Right cardiac atrium (tissue), 5 donors: ENCODE measurements at places on chromosomes 7 and 10.

GRCh38 chr10:32171204-32171603, 115.0 kb upstream of the KIF5B start:
- no peak for DNase-seq

GRCh38 chr10:97534746-97535367, 36.1 kb downstream of the UBTD1 start:
- DNase-seq, result peak; percentile 59

DNA sequence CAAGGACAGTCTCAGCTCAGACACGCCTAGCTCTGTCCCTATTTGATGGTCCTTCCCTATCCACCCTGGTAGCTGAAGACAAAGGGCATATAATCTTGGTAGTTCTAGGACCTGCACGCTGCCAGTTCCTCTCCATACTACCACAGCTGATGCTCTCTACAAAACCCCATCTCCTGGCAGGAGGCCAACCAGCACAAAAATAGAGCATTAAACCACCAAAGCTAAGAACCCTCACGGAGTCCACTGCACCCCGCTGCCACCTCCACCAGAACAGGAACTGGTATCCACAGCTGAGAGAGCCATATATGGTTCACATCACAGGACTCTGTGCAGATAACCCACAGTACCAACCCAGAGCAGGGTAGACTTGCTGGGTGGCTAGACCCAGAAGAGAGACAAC, 299.4 kb downstream of the LRRTM3 start:
- no peak for DNase-seq

DNA sequence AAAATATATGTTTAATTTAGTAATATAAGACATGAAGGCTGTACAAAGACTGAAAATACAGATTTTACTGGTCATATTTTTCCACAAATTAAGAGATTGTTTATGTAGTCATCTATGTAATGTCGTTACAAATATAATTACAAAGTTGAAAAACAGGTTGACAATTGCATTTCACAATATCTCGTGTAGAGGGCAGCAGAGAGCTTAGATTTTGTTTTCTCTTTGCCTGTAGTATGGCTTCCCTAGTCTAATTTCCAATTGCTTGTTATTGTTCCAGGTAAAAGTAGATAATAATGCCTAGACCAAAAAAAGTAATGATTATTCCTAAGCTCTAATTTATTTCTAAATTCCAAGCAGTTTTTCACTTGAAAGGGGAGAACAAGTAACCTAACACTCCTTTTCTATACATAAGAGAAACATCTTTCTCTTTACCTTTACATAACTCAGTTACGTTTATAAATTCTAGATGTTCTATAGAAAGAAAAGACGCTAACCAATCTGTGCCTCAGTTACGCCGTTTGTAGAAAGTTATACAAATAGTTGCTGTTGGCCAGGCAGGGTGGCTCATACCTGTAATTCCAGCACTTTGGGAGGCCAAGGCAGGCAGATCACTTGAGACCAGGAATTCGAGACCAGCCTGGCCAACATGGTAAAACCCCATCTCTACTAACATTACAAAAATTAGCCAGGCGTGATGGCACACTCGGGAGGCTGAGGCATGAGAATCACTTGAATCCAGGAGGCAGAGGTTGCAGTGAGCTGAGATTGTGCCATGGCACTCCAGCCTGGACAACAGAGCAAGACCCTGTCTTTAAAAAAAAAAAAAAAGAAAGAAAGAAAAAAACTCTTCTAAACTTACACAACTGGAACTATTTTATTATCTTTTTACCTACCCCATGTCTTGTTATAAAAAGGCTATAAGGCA, 30.0 kb downstream of the NET1 start:
- DNase-seq, result no peak

DNA sequence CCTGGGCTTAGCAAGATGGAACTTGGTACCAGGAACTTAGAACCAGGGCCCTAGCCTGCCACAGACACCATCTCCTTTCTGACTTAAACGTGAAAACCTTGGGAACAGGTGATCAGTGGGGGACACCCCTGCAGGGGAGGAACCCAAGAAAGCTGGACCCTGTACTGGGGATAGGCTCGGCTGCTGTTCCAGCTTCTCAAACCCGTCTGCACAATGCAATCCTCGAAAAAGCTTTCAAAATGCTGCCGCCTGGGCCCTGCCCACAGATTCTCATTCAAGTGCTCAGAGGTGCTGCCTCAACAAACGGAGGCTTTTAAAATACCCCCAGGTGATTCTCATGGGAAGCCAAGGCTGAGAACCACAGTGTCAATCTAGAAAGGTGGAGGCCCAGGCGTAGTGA, 169.7 kb downstream of the ARHGAP21 start:
- no peak for DNase-seq
